ENCODE measurements at places on chromosomes 12 and 14.

DNA sequence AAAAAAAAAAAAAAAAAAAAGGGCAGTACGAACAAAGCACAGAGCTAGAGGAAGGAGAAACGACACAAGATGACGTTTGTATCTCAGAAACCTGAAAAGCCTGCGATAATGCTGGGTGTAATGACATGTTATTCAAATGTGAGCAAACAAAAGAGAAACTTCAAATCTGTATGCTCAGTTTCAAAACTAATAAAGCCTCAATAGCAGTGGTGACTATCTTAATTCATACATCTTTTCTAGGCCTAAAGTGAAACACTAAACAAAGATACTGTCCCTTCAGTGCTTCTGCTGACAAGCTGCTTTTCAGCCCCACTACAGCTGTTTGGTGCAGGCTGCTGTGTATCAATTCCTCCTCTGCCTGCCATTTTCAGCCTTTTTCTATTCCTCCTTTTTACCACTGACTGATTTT is 15.8 kb downstream of the ITPR2 start:
- no peak for DNase-seq

GRCh38 chr12:107518868-107519267 is 166.7 kb upstream of the PWP1 start:
- no peak for DNase-seq

DNA sequence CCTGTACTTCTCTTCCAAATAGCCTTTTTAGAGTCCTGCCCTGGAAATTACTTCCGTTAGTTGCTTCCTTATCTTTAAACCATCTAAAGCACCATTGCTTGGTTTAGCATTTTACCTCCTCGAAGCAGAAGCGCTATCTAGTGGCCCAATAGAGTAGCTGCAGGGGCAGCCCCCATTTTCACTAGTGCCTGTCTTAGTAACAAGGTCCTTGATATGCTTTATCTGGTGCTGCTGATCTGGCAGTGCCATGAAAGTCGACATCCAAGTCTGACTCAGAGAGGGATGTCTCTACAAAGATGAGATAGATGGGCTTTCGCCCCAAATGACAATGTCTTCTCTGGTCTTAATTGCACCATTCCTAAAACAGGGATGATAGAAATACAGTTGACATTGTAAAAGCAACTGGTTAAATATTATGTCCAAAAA is 25.0 kb upstream of the CIT start:
- DNase-seq: peak; percentile 68

GRCh38 chr12:913919-914698 is 35.4 kb downstream of the RAD52 start:
- DNase-seq: peak; percentile 67

GRCh38 chr12:19810213-19810612 is 370.9 kb downstream of the AEBP2 start:
- no peak for DNase-seq

DNA sequence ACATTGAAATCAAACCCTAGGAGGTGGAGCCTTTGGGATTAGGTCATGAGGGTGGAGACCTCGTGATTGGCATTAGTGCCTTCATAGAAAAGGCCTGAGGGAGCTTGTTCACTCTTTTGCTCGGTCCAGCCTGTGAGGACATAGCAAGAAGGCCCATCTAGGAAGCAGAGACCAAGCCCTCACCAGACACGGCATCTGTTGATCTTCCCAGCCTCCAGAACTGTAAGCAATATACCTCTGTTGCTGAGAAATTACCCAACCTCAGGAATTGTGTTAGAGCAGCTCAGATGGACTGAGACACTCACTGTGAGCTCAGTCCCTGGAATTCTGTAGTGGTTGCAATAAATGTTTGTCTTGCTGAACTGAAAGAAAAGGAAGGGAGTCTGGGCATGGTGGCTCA is 116.2 kb upstream of the MAP1LC3B2 start:
- DNase-seq: peak; percentile 85

- DNase-seq: no peak
Measured at GRCh38 chr14:36666416-36667206, 5.0 kb downstream of the PAX9 start.

DNA sequence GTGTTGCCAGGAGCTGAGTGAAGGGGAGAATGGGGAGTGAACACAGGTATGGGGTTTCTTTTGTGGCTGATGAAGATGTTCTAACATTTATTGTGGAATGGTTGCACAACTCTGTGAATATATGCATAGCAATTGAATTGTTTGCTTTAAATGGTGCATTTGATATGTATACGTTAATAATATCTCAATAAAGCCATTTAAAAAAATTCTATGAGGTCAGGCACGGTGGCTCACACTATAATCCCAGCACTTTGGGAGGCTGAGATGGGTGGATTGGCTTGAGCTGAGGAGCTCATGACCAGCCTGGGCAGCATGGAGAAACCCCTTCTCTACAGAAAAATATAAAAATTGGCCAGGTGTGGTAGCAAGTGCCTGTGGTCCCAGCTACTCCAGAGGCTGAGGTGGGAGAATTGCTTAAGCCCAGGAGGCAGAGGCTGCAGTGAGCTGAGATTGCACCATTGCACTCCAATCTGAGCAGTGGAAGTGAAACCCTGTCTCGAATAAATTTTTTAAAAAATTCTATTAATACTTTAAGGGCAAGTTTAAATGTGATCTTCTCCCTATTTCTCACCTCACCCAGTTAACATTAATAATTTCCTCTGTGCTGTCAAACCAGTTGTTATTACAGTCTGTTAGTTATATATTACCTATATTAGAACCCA is 65.3 kb downstream of the DENND5B start:
- no peak for DNase-seq

GRCh38 chr14:68979722-68980451 is 785 bp upstream of the ACTN1 start:
- DNase-seq: peak; percentile 51

- no peak for DNase-seq
Measured at GRCh38 chr12:53843545-53843944, 91.8 kb upstream of the CISTR start.

Data from mesenchymal stem cell (in vitro differentiated cells and primary cell).